T1000 (cell line): ENCODE measurements at places on chromosomes 13 and 19.
A peak's percentile ranks its signal among the peaks of the same experiment; 100 is the strongest.

GRCh38 chr13:26855071-26855470 lies 94.5 kb upstream of the GPR12 start:
- no peak for DNase-seq

DNA sequence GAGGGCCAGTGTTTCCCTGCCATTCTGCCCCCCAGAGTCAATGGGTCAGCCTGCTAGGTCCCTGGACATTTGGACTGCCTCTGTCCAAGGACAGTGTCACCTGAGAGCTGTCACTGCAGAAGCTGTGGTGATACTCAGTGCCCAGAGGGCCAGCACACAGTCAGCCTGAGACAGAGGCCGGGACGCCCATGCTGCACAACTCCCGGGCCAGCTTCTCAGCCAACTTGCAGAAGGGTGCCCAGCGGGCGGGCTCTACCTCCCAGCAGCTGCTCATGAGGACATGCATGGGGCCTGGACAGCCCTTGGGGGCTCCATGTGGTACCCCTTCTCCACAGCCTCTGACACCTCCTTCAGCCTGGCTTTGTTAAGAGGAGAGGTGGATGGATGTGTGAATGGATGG lies 3.8 kb upstream of the RAX2 start:
- no peak for DNase-seq

DNA sequence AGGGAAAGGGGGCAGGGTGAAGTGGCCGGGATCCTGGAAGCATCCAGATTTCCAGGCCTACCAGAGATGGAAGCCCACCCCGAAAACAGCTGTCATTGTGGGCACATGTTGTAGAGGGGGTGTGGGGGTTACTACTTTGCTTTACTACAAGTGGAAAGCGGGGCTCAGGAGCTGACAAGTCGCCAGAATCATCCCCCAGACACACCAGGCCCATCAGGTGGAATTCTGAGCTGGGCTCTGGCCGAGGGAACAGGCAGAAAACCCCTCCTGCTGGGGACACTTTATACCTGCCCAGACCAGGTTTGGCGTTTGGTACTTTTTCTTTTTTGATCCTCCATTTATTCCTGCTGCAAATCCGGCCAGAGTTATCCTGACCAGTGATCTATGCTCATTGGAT lies 3.8 kb downstream of the CDX2 start:
- DNase-seq = no peak

DNA sequence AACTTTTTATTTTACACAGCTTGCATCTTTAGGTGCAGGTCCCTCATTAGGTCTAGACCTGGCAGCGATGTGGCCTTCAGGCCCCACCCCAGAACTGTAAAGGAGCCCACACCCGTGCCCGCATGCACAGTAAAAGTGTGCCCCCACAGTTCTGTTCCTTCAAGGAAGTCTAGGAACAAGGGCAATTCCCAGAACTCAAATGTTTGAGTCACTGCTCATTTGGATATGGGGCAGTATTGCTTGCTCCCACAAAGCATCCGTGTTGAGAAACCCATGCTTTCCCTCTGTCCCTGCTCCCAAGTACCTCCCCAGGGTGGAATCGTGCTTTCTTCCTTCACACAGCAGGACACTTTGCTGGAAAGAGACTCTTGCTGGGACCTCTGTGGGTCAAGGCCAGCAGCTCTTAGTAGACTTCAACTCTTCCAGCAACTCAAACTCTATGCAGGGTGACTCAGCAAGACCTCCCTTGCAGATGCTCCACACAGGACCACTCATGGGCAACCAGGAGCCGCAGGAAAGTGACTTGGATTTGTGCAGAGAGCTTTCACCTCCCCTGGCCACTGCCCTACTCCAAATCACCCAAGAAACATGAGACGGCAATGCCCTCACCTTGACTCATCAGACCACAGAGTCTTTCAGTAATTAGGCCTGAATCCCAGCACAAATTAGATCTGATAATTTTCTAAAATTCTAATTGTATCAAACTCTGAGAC lies 12.3 kb downstream of the SLC7A1 start:
- DNase-seq = peak; percentile 43

DNA sequence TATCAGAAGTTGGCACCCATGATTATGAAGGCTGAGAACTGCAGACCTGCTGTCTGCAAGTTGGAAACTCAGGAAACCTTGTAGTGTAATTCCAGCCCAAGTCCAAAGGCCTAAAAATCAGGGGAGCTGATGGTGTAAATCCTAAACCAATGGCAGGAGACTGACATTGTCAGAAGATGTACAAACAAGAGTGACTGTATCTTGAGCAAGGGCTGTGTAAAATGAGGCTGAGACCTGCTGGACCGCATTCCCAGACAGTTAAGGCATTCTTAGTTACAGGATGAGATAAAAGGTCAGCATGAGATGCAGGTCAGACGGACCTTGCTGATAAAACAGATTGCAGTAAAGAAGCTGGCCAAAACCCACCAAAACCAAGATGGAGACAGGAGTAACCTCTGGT lies 147.7 kb downstream of the COG6 start:
- DNase-seq = no peak

DNA sequence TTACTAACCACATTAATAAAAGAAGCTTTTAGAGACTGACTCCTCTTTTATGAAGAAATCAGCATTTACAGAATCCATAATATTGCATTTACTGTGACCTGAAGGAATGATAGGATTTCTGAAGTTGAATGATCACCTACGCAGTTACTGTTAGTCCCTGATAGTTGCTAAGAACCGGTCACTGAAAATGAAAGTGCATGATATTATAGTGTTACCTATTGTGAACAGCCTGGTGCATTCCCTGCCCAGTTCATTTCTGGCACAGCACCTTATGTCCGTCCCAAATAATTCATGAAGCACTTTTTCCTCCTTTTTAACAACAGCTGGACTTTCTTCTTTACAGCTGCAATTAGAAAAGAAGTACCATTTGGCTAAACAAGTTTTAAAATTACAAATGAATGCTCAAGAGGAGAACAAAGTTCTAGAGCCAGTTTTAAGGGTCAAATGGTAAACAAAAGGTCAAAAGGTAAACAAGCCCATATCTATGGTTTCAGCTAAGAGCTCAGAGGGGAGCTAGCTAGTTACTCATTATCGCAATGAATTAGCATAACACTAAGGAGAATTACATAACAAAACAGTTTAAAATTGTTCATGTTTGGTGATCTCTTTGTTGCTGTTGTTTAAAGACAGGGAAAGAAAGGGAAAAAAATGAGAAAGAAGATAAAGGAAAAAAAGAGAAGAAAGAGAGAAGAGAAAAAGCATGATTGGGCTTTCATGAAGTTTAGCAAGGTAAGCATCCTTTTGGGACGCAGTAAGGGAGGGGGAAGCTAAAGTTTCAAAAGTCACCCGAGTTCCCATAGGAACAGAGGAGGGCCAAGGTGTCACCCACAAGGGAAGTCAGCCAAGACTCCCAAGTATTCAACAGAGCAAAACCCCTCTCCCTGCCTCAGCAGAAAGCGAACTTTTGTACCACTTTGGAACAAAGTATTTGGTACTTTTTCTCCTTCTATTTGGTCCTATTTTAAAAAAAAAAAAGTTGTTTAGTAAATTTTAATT lies 50.2 kb downstream of the FLT3 start:
- no peak for DNase-seq

DNA sequence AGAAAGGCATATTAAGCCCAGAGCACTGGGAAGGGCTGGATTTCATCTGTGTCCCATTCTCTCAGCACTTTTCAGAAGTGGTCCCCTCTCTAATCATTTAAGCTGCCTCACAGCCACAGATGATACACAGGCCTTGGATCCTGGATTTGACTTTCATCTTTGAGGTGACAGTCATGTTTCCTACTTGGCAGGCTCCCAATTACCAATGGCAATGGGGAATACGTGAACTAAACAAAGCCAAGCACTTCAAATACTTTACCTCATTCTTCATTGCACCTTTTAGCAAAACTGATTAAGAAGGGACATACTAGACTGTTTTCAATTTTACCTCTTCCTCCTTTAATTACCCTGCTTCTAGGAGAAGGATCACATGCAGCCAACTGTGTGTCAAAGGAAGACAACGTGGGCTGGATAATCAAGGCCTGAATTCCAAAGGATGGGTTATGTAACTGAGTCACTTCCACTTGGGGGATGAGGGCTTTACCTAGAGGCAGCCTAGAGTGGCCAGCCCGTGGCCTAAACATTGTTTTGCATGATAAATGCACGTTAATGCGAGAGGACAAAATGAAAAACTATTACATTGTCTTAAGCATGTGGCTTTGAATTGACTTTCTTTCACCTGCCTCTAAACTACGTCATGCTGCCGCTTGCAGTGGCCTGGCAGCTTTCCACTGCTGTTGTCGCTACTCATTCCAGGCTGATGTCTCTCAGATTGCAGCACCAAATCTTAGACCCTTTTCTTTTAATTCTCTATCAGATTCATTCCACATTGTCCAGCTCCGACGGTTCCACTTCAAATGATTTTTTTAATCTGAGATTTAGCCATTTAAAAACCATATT lies 95.0 kb downstream of the KCTD12 start:
- no peak for DNase-seq
